ENCODE measurements at places on chromosomes 16 and 17.

DNA sequence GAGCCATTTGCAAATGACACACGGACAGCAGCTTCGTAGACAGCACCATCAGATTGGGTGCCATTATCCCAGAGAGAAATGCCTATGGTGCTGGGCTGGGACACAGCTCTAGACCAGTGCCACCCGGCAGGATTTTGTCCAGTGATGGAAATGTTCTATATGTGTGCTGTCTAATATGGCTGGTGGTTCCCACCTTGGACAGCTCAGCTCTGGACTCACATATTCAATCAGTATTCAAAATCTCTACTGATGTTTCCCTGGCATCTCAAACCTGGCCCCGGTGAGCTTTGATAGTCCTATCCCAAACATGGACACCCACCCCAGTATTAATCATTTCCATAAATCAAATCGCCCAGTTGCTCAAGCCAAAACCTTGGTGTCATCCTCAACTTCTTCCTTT is 23.0 kb downstream of the FA2H start:
- DNase-seq: no peak

DNA sequence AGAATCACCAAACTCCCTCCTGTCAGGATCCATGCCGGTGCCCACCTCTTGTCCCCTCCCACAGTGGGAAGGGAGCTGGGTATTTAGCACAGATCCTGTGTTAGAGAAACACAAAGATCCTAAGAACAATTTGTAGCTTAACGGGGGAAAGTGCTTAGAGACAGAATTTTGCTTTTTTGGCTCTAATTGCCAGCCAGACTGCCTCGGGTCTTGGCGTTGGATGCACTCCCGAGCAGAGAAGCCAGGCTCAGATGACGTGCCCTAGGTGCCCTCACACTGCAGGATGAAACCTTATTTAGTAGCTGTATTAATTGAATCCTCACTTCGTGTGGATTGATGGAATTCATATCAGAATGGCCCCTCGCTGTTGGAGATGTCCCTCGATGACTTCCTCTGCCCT is 22.5 kb upstream of the MAF start:
- no peak for DNase-seq

DNA sequence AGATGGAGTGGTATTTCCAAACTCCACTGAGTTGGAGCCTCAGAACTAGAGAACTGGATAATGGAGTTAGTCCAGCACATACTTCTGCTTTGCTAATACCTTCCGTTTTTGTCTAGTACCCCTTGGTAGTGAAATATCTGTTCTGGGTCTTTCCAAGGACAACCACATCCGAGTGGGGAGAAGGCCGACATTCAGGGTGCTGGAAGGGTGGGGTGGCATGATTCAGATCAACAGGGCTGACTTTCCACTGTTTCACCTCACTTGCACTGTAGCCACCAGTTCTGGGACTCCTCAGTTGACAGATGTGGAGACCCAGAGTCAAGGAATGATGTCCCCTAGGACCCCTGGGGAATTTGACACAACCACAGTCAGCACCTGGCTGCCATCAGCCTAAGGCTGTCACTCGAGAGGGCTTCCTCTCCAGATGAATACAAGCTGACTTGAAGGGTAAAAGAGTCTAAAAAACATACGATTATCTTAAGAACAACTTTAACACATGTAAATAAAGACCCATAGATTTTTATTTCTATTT is 84.8 kb upstream of the HNF1B start:
- DNase-seq: no peak

DNA sequence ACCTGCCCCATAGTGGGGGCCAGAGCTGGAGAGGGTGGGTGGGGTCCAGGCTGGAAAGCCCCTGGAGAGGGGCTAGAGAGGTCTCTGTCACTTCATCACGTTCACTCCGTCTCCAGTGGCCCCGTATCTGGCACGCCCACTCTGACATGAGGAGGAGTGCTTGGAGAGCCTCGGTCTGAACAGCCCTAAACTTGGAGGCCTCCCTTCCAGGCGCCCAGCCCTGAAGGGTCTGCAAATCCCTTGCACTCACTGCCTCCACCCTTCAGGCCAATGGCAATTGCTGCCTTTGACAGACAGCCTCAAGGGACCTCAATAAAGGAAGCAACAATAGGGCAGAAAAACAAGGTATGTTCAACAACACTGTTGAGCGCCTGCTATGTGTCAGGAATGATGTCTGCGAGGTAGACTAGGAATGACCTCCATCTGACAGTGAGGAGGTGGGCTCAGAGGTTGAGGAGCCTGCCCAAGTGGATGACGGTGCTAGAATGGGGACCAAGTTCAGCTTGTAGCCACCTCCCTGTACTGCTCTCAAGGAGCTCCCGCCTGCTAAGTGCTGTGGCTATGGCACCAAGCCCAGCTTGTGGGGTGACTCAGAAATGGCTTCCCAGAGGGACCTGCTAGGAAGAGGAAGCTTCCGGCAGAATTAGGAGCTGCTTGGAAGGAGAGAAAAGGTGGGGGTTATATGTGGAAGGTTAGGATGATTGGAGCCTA is 2.9 kb upstream of the EPX start:
- DNase-seq: no peak

DNA sequence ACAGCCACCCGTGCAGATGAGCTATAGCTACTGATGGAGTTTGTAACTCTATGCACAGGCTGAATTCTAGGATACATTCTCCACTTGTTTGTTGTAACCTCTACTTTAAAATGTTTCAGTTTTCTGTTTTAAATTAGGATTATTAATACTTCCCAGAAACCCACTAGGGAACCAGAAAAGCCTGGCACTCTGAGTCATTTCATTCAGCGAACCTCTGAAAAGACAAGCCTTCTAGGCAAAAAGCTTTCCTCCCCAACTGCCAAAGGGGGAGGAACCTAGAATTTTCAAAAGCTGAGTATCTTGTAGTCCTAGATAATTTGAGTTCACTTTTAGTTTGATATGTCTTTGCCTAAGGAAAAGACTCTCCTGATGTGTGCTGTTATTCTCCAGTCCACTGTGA is 43.2 kb downstream of the GOSR1 start:
- DNase-seq: no peak

DNA sequence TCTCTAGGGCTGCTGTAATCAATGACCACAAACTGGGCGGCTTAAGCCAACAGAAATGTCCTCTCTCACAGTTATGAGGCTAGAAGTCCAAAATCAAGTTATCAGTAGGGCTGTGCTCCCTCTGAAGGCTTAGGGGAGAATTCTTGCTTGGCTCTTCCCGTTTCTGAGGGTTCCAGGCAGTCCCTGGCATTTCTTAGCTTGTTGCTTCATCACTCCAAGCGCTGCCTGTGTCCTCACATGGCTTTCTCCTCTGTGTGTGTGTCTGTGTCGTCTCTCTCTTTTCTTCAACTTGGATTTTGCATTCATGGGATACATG is 13.7 kb upstream of the CDC42EP4 start:
- no peak for DNase-seq
